ENCODE measurements at places on chromosomes 4 and X. TPM values are rescaled to one million over a fixed set of nuclear protein-coding genes. Genes with fewer than 3 reads are reported as not detected.

DNA sequence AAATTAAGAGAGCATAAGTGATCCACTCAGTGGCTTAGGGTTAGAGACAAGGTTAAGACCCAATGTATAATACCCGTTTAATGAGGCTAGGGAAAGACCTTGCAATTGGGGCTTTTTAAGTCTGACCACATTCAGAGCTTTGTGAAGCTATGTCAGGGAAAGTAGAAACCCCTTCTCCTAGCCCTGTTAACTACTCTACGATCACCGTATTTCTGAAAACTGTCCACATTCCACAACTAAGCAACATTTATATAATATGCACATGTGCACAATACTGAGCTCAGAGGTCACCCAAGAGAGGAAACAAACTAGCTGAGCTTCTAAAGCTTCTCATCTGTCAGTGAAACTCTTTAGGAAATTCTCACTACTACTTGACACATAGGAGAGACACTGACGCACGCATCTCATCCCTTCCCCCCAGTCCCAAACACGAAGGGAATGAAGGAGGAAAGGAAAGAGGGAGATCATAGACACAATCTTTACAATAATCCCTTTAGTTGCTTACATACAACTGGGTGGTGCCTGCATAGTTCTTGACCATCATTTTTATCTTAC is 56.2 kb downstream of the METTL14 start:
- DNase-seq, result no peak

Gene NWD2
- not detected for total RNA-seq

DNA sequence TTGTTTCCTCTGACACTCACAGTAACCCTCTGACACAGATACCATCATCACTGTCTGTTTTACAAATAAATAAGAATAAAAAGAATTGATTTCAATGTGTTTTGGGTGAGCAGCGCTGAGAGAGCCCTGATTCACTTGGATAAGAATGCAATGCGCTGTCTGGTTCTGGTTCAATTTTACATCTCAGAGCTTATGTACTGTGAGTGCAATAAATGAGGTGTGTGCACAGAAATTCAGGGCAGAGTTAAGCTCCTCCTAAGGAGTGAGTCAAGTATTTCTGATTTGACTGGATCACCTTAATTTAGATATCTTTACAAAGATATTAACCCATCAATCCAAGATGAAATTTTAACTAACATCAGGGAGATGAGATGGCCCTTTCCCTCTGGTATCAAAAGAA is 11.2 kb downstream of the FAM9C start:
- no peak for DNase-seq

DNA sequence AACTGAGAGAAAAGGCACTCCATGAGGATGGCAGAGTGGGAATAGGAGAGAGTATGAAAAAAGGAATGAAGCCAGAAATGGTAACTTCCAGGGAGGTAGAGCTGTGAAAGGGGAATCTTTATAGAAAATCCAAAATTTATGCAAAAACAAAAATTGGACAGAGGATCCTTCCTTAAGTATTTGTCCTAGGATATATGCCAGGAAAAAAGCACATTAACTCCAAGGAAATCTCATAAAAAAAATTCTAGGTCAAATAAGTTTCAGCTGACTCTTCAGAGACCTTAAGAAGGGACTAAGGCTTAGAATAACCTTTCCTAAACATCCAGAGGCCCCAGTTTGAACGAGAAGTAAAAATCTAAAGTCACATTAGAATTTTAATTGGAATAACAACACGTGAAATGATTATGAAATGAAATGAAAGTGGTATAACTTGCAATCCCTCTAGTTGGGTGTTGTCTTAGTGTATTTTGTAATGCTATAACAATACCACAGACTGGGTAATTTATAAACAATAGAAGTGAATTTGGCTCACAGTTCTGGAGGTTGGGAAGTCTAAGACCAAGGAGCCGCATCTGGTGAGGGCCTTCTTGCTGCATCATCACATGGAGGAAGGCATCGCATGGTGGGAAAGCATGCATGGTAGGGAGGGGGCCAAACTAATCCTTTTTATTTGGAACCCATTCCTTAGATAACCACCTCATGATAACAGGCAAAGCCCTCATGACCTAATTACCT is 145.4 kb upstream of the RXFP1 start:
- no peak for DNase-seq

DNA sequence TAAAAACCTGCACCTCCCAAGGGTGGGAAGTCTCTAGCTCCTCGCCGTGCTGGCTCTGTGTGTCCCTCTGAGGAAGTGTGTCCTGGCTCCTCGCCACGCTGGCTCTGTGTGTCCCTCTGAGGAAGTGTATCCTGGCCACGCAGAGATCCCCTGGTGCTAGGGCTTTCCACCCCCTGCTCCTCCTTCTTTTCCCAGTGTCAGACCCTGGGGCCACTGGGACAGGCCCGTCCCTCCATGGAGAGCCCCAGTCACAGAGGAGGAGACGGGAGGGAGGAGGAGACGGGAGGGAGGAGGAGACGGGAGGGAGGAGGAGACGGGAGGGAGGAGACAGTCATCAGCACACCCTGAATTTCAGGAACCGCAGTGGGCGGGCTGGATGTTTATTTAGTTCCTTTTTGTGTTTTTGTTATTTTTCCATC is 53.8 kb upstream of the HGFAC start:
- no peak for DNase-seq

DNA sequence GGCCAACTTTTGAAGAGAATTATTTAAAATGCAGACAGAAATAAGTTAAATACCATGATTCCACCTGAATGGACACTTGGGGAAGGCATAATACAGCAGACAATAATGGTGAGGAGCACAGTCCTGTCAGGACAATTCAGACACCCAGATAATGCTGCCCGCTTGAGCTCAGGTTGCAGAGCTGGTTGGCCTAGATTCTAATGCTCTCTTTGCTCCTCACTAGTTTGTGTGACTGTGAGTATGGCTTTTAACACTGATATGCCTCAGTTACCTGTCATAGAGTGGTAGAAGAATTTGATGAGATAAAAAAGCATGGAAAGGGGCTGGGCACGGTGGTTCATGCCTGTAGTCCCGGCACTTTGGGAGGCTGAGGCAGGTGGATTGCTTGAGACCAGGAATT is 62.1 kb downstream of the SH3KBP1 start:
- no peak for DNase-seq

GRCh38 chr4:187209921-187210613 is 486.4 kb upstream of the FAT1 start:
- no peak for DNase-seq

GRCh38 chr4:72319601-72320021 is 249.4 kb downstream of the ADAMTS3 start:
- DNase-seq, result no peak

DNA sequence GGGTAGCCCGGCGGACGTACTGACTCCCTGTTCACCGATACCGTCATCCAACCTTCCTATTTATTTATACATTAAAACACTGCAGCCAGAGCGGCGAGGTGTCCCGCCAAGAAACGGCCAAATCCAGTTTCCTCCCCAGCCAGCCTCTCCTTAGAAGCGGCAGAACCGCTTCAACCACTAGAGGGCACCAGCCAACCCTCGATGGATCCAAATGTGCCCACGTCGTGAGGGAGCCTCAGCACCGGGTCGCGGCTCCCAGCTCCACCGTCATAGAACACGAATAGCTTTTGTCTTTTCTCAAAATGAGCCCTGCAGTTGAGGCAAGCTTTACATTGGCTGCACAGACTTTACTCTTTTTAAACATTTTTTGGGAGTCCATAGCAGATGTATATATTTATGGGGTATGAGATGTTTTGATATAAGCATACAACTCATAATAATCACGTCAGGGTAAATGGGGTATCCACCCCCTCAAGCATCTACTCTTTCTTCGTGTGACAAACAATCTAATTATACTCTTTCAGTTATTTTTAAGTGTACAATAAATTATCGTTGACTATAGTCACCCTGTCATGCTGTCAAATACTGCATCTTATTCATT is 13.0 kb upstream of the HELT start:
- DNase-seq, result peak; percentile 94

- DNase-seq, result no peak
Observed at GRCh38 chrX:155592331-155592730, 20.4 kb downstream of the TMLHE start.

GRCh38 chr4:150229520-150229919 is 151.3 kb downstream of the DCLK2 start:
- no peak for DNase-seq

Measured in activated CD4-positive, alpha-beta T cell treated with anti-CD3 and anti-CD28 coated beads, Interleukin-2, amount 10 ng/mL, durations not matched to agents 24 days and 14 days (primary cell).